Activated CD8-positive, alpha-beta memory T cell treated with anti-CD3 and anti-CD28 coated beads, Interleukin-2, amount 10 ng/mL, durations not matched to agents 7 days and 5 days (primary cell): ENCODE measurements at places on chromosomes 13 and 19.
A peak's percentile ranks its signal among the peaks of the same experiment; 100 is the strongest.

DNA sequence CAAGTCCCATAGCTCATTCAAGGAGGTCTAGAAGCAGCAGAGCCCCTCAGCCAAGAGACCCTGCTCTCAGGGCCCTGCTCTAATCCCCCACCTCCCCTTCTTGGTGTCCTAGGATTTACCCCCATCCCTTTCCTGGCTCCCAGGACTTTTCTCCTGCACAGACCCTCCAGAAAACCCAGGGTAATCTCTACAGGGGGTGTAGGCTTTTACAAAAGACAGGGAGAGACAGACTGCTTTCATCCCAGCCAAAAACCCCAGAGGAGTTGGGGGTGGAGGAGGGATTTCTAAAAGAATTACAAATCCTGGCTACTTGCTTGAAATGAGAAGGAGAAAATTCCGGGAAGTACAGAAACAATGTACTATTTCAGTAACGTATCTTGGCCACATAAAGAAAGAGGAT lies 133.3 kb downstream of the TNFSF13B start:
- no peak for DNase-seq
- no peaks in the 10 kb centered on the region for H3K36me3 ChIP-seq
- peaks cover 3% of the 10 kb centered on the region for H3K4me1 ChIP-seq
- no peak overlapping the region for H3K27ac ChIP-seq
- H3K27me3 ChIP-seq = no peaks in the 10 kb centered on the region

DNA sequence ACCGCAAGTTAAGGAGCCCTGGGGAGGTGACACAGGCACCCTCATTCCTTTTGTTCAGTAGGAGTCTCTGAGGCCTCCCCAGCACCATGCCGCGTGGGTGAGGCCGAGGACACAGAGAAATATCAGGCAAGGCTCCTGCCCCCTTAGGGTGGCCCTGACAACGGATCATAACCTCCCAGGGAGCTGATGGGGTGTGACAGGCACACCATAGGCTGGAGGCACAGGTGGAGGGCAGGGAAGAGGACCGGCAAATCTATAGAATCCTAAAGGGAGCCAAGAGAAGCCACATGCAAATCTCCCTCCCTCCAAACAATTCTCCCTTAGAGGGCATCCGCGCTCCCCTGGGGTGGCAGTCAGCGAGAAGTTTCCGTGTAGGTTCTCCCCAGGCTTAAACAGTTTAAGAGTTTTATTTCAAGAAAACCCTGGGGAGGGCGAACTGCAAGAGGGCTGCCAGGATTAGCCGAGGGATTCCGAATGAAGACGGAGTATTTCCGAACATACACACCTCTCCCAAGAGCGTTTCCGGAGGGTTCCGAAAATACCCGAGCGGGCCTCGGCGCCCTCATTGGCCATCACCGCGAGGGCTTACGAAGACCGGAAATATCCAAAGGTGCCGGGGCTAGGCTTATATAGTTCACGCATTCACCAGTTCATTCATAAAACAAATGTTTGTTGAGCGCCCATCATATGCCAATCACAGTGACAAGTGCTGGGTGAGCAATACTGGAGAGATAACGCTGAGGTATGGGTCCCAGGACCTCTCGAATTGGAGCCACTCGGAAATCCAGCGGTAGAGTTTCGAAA lies 610 bp upstream of the RPL28 start:
- no peaks in the 10 kb centered on the region for H3K27me3 ChIP-seq
- peaks cover 58% of the 10 kb centered on the region for H3K4me1 ChIP-seq
- H3K4me3 ChIP-seq = peak overlapping the region; percentile 96
- DNase-seq = peak; percentile 99
- peaks cover 53% of the 10 kb centered on the region for H3K36me3 ChIP-seq

- no peak overlapping the region for H3K4me3 ChIP-seq
- H3K27me3 ChIP-seq = no peaks in the 10 kb centered on the region
- no peak for DNase-seq
- no peak overlapping the region for H3K27ac ChIP-seq
Measured at GRCh38 chr13:92260363-92260762, 861.9 kb downstream of the GPC5 start.

DNA sequence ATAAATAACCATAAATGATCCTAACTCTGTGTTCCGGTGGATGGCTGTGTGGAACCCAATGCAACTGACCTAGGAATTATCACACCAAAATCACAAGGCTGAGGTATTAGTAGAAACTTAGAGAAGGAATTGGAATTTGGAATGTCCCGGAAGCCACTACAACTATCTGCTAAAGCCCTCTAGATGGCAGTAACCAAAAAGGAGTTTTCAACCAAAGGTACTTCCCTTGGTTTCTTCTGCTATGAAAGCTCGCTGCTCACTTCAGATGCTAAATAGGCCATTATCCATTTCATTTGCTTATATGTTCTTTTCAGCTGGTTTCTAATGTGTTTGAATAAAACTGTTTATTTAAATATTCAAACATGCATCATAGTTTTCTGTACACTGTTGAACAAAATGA lies 1589.1 kb upstream of the SPRY2 start:
- no peaks in the 10 kb centered on the region for H3K27me3 ChIP-seq
- no peak overlapping the region for H3K27ac ChIP-seq
- H3K4me1 ChIP-seq = no peaks in the 10 kb centered on the region
- DNase-seq = no peak

DNA sequence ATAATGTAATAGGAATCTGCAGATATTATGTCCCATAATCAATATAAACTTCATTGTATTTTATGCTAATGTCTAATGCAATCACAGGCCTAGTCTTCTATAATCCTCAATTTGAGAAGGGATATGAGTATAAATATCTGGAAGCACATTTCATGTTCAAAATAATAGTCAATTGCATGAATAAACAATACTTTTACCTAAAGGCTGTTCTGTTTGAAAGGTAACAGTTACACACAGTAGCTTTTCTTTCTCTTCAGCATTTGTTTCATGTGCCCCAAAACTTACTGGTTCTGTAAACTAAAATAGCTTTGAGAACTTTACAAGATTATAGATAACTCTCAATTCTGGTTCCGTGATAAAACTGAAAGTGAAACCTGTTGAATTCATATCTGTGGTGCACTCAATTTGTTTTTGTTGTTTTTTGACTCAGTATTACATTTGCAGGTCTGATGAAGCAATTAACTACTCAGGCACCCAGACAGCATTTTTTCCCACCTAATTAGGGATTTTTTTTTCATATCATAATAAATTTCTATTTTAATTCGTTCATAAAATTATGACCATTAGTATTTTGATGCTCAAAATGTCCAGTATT lies 1193.8 kb downstream of the SLITRK1 start:
- H3K4me3 ChIP-seq = peak overlapping the region; percentile 71
- no peaks in the 10 kb centered on the region for H3K36me3 ChIP-seq
- H3K27me3 ChIP-seq = no peaks in the 10 kb centered on the region
- peak overlapping the region; percentile 82 for H3K27ac ChIP-seq

DNA sequence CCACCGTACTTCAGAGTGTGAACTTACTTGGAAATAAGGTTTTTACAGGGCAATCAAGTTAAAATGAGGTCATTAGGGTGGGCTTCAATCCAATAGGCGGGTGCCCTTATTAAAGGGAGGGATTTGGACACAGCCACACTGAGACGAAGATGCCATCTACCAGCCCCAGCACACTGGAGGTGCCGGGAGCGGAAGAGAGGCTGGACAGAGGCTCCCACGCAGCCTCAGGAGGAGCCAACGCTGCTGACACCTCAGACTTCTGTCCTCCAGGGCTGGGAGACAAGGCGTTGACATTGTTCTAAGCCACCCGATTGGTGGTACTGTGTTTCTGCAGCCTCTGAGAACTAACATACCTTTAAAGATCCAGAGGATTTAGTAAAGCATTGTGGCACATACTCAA lies 12.6 kb upstream of the RAB20 start:
- H3K4me1 ChIP-seq = peaks cover 24% of the 10 kb centered on the region
- H3K4me3 ChIP-seq = no peak overlapping the region
- no peak for DNase-seq

GRCh38 chr19:14413693-14414181 lies 5.4 kb downstream of the DDX39A start:
- H3K4me1 ChIP-seq = peaks cover 73% of the 10 kb centered on the region
- H3K4me3 ChIP-seq = no peak overlapping the region
- DNase-seq = no peak
- H3K27me3 ChIP-seq = no peaks in the 10 kb centered on the region
- peaks cover 70% of the 10 kb centered on the region for H3K36me3 ChIP-seq
- peak overlapping the region; percentile 13 for H3K27ac ChIP-seq

GRCh38 chr19:16330368-16330801 lies 5.8 kb downstream of the KLF2 start:
- peak; percentile 98 for DNase-seq
- H3K4me3 ChIP-seq = peak overlapping the region; percentile 35
- H3K27ac ChIP-seq = peak overlapping the region; percentile 88
- peaks cover 66% of the 10 kb centered on the region for H3K4me1 ChIP-seq
- peaks cover 45% of the 10 kb centered on the region for H3K36me3 ChIP-seq
- peaks cover 29% of the 10 kb centered on the region for H3K27me3 ChIP-seq

- DNase-seq = no peak
- H3K36me3 ChIP-seq = peaks cover 58% of the 10 kb centered on the region
- no peaks in the 10 kb centered on the region for H3K27me3 ChIP-seq
- H3K27ac ChIP-seq = no peak overlapping the region
Measured at GRCh38 chr13:72763411-72763810, 18.3 kb downstream of the DIS3 start.

- no peak overlapping the region for H3K27ac ChIP-seq
- H3K4me3 ChIP-seq = no peak overlapping the region
- DNase-seq = no peak
- H3K4me1 ChIP-seq = peaks cover 52% of the 10 kb centered on the region
- no peaks in the 10 kb centered on the region for H3K27me3 ChIP-seq
- H3K36me3 ChIP-seq = no peaks in the 10 kb centered on the region
Measured at GRCh38 chr13:41495044-41495443, 37.7 kb downstream of the RGCC start.

GRCh38 chr13:111480503-111480902 lies 160.1 kb downstream of the TEX29 start:
- H3K27ac ChIP-seq = no peak overlapping the region
- H3K4me3 ChIP-seq = no peak overlapping the region
- no peaks in the 10 kb centered on the region for H3K4me1 ChIP-seq
- no peaks in the 10 kb centered on the region for H3K27me3 ChIP-seq
- no peaks in the 10 kb centered on the region for H3K36me3 ChIP-seq

DNA sequence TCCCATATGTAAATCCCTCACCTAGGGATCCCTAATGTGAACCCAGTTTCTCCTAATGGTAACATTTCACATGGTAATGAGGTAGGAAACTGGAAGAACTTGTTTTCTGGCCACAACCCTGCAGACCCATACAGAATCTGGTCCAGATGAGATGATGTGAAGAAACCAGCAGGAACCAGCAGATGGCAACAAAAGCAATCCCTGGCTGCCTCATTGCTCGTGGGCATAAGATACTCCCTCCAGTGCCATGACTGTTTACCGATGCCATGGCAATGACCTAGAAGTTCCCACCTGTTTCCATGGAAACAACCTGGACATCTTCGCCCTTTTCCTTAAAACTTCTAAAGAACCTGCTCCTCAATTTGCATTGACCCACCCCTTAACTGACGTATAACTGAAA lies 1.4 kb upstream of the CD209 start:
- peaks cover 18% of the 10 kb centered on the region for H3K27me3 ChIP-seq
- H3K4me1 ChIP-seq = peaks cover 5% of the 10 kb centered on the region
- H3K36me3 ChIP-seq = peaks cover 4% of the 10 kb centered on the region
- DNase-seq = no peak
- H3K4me3 ChIP-seq = no peak overlapping the region
- no peak overlapping the region for H3K27ac ChIP-seq

- H3K27me3 ChIP-seq = peaks cover 64% of the 10 kb centered on the region
- H3K27ac ChIP-seq = no peak overlapping the region
- H3K36me3 ChIP-seq = no peaks in the 10 kb centered on the region
- peak overlapping the region; percentile 67 for H3K4me3 ChIP-seq
- H3K4me1 ChIP-seq = peaks cover 15% of the 10 kb centered on the region
Measured at GRCh38 chr13:23579896-23580683, 9.9 kb downstream of the TNFRSF19 start.

DNA sequence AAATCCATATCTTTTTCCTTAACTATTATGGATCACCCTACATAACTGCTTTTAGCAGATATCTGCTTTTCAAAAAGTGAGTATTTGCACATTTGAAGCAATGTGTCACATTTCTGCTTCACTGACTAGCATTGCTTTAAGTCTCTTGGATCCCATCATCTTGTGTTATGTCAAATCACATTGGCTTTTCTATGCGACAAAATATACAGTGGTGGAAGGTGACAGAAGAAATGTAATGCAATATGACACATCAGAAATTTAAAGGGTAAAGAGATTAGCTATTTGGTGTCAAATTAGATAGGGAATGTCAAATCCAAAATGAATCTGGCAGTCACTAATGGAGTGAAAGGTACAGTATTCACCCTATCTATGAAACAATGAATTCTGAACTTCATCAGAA lies 1282.1 kb upstream of the PCDH20 start:
- H3K27me3 ChIP-seq = no peaks in the 10 kb centered on the region
- no peak for DNase-seq
- H3K36me3 ChIP-seq = no peaks in the 10 kb centered on the region
- no peak overlapping the region for H3K27ac ChIP-seq

DNA sequence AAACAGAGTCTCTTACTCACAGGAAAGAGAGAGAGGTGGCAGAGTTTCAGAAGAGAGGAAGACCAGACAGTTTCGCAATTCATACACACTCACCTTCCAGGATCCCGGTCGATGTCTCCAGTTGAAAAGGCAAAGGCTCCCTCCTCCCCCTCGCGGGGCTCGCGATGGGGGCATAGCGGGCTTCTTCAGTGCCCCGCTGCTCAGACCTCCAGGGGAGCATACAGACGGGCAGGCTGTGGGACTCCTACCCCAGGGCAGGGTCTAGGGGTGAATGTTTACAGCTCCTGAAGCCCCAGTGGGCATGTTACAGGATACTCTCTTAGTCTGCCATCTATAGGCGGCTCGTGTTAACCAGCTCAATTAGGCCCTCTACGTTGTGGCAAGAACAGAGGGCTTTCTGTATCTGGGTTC lies 139.2 kb downstream of the SLITRK5 start:
- no peaks in the 10 kb centered on the region for H3K27me3 ChIP-seq
- DNase-seq = no peak
- no peaks in the 10 kb centered on the region for H3K4me1 ChIP-seq

GRCh38 chr19:15595069-15595468 lies 19.9 kb upstream of the CYP4F8 start:
- DNase-seq = peak; percentile 9
- no peaks in the 10 kb centered on the region for H3K4me1 ChIP-seq
- H3K27me3 ChIP-seq = peaks cover 8% of the 10 kb centered on the region
- H3K36me3 ChIP-seq = no peaks in the 10 kb centered on the region
- H3K27ac ChIP-seq = no peak overlapping the region

DNA sequence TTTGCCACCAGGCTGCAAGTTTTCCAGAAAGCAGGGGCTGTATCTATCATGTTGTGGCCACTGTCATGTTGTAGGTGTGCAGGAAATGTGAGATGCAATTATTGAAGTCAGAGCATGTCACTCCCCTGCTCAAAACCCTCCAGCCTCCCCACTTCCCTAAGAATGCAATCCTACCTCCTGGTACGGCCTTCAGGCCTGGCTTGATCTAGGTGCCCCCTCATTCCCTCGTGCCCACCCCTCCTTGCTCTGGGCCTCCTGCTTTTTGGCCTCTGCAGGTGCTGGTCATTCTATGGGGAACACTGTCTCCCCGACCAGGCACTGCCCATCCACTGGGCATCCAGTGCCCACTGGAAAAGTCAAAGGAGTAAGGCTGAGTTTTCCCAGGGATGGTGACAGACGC lies 28.5 kb upstream of the MATK start:
- H3K4me3 ChIP-seq = no peak overlapping the region
- H3K4me1 ChIP-seq = peaks cover 38% of the 10 kb centered on the region
- no peak for DNase-seq
- peaks cover 1% of the 10 kb centered on the region for H3K36me3 ChIP-seq
- no peaks in the 10 kb centered on the region for H3K27me3 ChIP-seq

GRCh38 chr19:6091771-6092291 lies 18.5 kb downstream of the RFX2 start:
- peaks cover 14% of the 10 kb centered on the region for H3K4me1 ChIP-seq
- DNase-seq = no peak
- H3K27ac ChIP-seq = no peak overlapping the region
- H3K36me3 ChIP-seq = no peaks in the 10 kb centered on the region
- peaks cover 4% of the 10 kb centered on the region for H3K27me3 ChIP-seq
- no peak overlapping the region for H3K4me3 ChIP-seq
